ENCODE measurements at places on chromosomes 16 and 17. TPM values are rescaled to one million over a fixed set of nuclear protein-coding genes. Genes with fewer than 3 reads are reported as not detected.

DNA sequence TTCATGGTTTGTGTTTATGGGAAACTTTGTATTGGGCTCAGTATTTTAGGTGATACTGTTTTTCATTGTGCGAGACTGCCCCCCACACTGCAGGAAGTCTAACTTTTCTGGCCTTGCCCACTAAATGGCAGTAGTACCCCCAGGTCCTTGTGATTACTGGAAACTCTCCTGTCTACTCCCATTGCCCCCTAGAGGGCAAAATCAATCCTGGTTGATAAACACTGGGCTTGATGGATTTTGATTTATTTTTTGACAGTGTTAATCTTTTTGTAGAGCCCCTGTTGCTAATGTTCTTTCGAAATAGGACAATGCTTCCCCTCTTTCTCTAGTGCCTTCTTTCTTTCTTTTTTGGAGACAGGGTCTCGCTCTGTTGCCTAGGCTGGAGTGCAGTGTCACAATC is 15.5 kb downstream of the METTL9 start:
- H3K27ac ChIP-seq: no peak overlapping the region
- H3K27me3 ChIP-seq: no peaks in the 10 kb centered on the region
- peaks cover 12% of the 10 kb centered on the region for H3K4me1 ChIP-seq

Gene CPPED1
- 17.3 TPM for total RNA-seq

- peaks cover 9% of the 10 kb centered on the region for H3K27me3 ChIP-seq
- no peaks in the 10 kb centered on the region for H3K36me3 ChIP-seq
- peaks cover 25% of the 10 kb centered on the region for H3K4me1 ChIP-seq
- H3K4me3 ChIP-seq: peak overlapping the region; percentile 88
- peak overlapping the region; percentile 96 for H3K27ac ChIP-seq
Observed at GRCh38 chr17:64262198-64262999, 661 bp downstream of the TEX2 start.

DNA sequence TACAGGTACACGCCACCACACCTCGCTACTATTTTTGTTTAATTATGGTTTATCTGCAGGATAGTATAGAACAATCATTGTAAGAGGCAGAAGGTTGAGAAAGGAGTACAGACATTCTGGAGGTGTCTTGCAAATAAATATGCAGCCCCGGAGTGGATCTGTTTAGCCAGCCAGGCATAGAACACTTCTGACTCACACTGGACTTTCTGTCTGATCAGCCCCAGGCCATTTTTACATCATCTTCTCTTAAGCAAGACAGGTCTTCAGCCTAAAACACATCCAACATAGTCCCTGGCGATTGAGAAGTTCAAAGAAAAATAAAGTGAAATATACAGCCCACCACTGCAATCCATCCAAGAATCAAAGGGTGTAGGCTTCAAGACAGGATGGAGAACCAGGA is 81.4 kb downstream of the XYLT1 start:
- no peaks in the 10 kb centered on the region for H3K27me3 ChIP-seq
- DNase-seq: no peak
- no peaks in the 10 kb centered on the region for H3K36me3 ChIP-seq
- H3K4me3 ChIP-seq: no peak overlapping the region
- H3K27ac ChIP-seq: peak overlapping the region; percentile 31

Gene ITGB4
- 323 TPM for total RNA-seq

Gene NR1D1
- total RNA-seq: 7.2 TPM

DNA sequence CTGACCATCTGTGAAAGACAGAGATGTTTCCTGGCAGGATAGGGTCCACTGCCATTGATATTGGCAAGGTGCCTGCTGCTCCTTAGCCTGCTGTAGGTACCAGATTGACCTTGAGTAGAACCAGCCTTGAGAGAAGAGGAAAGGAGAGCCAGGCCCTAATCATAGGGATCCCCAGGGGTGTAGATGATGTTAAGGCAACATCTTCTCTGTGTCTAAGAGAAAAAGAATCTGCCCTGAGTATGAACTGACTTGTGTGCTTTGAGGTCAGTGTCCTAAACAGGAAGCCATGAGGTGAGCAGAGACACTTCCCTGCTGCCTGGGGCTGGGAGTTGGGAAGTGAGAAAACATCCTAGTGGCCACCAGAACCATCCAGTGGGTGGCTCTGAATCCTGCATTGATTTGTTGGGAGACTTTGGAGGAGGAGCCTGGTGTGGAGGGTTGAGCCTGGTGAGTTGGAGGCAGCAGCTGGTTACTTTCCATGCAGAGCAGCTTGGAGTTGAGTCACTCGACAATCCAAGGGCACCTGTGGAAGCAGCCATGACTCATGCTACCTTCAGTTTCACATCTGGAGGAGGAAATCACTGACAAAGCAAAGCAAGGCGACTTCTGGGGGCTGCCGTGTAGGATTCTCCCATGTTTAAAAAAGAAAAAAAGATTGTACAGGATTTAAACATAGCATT is 47.8 kb downstream of the BMERB1 start:
- H3K4me1 ChIP-seq: no peaks in the 10 kb centered on the region
- no peaks in the 10 kb centered on the region for H3K36me3 ChIP-seq
- no peak overlapping the region for H3K4me3 ChIP-seq
- peak overlapping the region; percentile 30 for H3K27ac ChIP-seq

- H3K27me3 ChIP-seq: no peaks in the 10 kb centered on the region
- peaks cover 4% of the 10 kb centered on the region for H3K4me1 ChIP-seq
Observed at GRCh38 chr17:58324409-58325288, 3.9 kb downstream of the TSPOAP1 start.

DNA sequence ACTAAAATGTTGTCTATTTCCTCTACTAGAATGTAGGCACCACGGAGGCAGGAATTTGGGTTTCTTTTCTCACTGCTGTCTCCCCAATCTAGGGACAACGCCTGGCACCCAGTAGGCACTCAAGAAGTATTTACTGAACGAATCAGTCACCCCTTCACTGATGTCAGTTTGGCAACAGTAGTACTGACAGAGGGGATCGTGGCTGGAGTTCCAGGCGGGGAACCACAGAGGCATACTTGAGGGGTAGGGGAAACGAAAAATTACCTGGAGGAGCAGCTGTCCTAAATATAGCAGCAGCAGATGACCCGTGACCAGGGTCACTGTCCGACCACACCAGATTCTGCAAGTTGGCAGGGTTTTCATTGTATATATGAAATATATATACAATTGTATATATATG is 33.3 kb downstream of the TRIM25 start:
- no peaks in the 10 kb centered on the region for H3K36me3 ChIP-seq
- H3K4me1 ChIP-seq: peaks cover 7% of the 10 kb centered on the region
- no peak for DNase-seq
- no peak overlapping the region for H3K4me3 ChIP-seq

GRCh38 chr16:70800311-70800710 is 647 bp downstream of the VAC14 start:
- peak overlapping the region; percentile 72 for H3K27ac ChIP-seq
- peaks cover 10% of the 10 kb centered on the region for H3K4me1 ChIP-seq
- no peaks in the 10 kb centered on the region for H3K36me3 ChIP-seq
- no peak for DNase-seq

Gene KRT14
- not detected for total RNA-seq

DNA sequence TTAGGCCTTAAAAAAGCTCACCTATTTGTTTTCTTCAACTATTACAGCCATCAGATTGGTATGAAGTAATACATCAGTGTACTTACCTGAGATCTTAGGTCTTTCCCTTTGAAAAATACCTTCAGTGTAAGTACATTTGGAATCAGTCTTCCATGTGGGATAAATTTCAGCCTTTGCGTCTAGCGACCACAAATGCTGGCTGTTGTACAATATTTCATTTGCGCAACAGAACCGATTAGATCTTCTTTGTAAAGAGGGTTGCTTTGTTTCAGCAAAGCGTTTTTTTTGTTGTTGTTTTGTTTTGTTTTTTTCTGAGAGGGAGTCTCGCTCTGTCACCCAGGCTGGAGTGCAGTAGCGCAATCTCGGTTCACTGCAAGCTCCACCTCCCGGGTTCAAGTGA is 394.0 kb downstream of the CPPED1 start:
- H3K4me3 ChIP-seq: no peak overlapping the region
- no peaks in the 10 kb centered on the region for H3K27me3 ChIP-seq
- H3K4me1 ChIP-seq: no peaks in the 10 kb centered on the region
- H3K36me3 ChIP-seq: no peaks in the 10 kb centered on the region
- H3K27ac ChIP-seq: no peak overlapping the region

Gene GCGR
- not detected for total RNA-seq

Gene WSCD1
- total RNA-seq: 23.7 TPM

Data from transverse colon (tissue), 4 donors.